ENCODE measurements at places on chromosomes 16 and 17.
A peak's percentile ranks its signal among the peaks of the same experiment; 100 is the strongest.

GRCh38 chr17:19750835-19751234 lies 2.7 kb upstream of the ALDH3A1 start:
- DNase-seq: no peak

DNA sequence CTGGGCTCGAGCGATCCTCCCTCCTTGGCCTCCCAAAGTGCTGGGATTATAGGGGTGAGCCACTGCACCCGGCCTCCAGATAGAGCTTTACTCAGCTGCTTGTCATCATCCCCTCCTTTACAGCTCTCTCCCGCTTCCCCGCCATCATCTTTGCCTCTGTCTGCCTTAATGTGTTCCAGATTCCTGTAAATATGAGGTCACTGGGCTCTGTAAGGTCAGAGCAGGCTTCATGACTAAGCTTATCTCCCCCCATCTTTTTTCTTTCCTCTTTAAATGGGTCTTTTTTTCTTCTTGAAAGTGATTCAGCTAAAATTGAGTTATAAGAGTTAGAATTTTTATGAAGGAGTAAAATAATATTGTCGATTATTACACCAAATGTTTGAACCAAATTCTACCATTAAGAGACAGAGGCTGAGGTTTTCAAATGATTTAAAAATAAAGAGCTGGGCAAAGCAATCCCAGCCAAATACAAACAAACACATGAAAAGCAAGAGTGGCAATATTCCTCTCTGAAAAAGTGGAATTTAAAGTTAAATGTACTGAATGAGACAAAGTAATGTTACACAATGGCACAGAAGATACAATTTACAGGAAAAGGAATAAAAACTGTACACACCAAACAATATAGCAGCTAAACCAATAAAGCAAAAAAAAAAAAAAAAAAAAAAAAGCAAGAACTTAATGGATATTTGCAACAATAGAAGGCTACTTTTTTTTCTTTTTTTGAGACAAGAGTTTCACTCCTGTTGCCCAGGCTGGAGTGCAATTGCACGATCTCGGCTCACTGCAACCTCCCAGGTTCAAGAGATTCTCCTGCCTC lies 62.1 kb downstream of the CRISPLD2 start:
- DNase-seq: no peak

DNA sequence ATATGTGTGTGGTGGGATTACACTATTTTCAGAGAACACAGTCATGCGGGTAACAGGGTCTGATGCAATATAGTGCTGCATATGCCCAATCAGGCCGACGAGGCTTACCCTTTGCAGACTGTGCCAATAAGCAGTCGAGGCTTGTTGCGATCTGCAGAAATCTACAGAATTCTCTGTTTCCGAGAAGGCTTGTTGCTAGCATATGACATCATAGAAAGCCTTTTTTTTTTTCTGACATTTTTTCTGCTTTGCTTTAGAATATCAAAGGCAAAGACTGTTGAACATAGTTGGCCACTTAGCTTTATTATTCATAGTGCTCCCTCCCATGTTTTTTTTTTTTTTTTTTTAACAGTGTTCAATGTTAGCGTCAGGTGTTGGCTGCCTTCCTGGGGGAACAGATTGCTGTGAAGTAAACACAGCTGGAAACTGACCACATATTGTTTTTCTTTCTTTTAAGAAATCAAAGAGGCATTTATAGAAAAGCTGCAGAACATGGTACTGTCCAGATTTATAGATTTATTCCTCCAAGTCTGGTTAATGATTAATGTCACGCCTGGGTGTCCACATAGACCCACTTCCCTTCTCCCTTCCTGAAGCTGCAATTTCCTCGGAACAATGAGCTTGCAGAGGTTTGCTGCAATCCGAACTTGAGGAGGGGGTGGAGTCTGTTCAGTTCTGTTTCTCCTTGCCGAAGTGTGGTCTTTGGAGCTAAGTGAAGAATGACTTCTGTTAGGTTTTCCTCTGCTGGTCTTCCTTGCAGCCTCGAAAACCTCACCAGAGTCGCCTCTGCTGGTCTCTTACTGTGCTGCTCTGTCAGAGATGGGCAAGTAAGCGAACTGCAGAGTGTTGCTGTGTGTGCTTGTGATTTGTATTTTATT lies 87.3 kb downstream of the MAP2K6 start:
- DNase-seq: peak; percentile 5

DNA sequence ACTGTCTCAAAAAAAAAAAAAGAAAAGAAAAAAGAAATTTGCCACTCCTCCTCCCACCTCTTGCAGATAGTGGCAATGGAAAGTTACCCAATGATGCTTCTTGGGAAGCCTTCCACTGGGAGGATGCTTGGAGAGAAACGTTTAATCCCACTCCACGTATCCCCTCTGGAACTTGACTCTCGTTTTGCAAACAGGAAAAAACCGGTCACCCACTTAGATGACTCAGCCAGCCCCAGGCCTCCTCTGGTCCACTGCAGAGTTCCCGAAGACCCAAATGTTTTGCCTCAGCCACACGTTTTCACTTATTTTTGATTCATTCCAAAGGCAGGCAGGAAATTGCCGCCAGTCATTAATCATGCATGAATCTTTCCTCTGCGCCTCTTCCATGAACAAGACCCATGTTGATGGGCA lies 9.3 kb upstream of the TNFRSF17 start:
- no peak for DNase-seq

- DNase-seq: no peak
Observed at GRCh38 chr16:3731126-3731935, 14.0 kb upstream of the TRAP1 start.

DNA sequence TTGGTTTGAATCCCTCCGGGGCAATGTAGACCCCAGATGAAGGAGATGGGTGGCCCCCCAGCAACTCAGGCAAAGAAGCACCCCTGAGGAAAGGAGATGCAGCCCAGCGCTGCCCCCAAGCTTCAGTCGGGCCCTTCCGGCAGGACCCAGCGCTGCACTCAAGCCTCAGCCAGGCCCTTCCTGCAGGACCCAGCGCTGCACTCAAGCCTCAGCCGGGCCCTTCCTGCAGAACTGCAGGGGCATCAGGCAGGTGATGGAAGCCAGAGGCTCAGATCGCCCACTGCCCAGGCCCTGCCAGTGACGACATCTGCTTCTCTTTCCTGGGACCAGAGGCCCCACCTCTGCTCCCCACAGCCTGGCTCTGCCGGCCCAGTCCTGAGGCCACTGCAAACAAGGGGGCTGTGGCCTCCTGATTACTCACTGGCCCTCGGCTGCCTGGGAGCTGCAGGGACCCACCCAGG lies 7.8 kb downstream of the SOX8 start:
- DNase-seq: no peak

- peak; percentile 14 for DNase-seq
Observed at GRCh38 chr16:10619271-10619849, 39.0 kb upstream of the EMP2 start.

DNA sequence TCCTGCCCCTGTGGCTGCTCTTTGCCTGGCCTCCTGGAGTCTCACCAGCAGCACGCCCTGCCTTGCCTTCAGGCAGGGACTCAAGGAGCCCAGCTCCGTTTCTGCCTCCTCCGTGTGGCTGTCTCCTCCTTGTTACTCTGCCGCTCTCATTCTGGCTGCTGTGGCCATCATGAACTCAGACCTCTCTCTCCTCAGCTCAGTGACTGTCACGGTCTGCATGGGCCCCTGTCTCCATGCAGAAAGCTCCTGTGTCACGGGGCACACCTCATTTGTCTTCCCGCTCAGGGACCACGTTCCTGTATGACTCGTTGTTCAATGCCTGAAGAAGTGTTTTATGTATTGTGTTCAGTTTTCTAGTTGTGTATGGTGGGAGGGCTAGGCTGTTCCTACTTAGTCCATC lies 25.3 kb downstream of the RPTOR start:
- DNase-seq: no peak

GRCh38 chr17:2899906-2900305 lies 103.7 kb downstream of the RAP1GAP2 start:
- DNase-seq: no peak

- no peak for DNase-seq
Observed at GRCh38 chr17:74883241-74883745, 10.1 kb downstream of the FADS6 start.

GRCh38 chr16:58034774-58035173 lies 9.2 kb downstream of the MMP15 start:
- no peak for DNase-seq

DNA sequence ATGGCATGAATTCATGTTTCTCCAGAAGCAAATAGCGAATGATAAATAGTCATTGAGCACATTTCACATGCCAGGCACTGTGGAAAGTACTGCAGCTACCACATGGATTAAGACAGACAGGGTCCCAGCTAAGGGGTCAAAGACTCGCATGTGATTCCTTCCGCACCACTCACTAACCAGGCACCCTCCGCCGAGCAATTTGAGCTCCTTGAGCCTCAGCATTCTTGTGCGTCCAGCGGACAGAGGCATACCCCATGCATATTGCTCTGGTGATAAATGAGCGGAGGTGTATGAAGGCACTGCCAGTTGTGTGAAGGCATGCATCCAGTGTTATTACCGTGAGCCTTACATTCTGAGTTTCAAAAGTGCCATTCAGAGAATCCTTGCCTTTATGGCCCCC lies 358.7 kb downstream of the HS3ST4 start:
- no peak for DNase-seq

GRCh38 chr17:79332011-79332554 lies 257.5 kb downstream of the ENGASE start:
- DNase-seq: no peak
